ENCODE measurements at places on chromosomes 3 and 15.

- no peak for DNase-seq
These were observed 420.0 kb downstream of the ROBO2 start for GRCh38 chr3:77459926-77460325.

- peak; percentile 63 for DNase-seq
These were observed 465.3 kb upstream of the CBLB start for GRCh38 chr3:106333911-106334618.

GRCh38 chr3:124221422-124221821 is 229.5 kb upstream of the ROPN1 start:
- no peak for DNase-seq

DNA sequence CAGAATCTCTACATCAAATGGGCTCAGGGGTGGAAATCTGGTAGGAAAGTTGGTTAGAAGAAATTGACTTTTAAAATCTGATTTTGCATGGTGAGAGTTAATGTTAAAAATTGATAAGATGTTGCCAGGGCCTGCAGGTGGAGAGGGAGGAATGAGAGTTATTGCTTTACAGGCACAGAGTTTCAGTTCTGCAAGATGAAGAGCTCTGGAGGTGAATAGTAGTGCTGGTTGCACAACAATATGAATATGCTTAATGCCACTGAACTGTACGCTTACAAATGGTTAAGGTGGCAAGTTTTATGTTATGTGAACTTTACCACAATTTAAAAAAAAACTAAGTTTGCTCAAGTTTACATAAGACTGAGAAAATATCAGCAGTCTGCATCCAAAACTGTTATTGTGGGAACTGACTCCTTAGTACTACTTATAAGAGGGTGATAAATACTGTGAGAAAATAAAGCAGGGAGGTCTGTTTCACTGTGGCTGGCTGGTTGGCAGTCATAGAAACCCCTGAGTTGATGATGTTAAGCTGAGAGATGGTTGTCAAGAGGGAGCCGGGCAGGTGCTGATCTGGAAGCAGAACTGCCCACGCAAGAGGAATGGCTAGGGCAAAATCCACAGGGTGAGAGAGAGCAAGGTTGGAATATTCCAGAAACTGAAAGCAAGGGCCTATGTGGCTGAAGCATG is 144.9 kb downstream of the EDEM1 start:
- no peak for DNase-seq

DNA sequence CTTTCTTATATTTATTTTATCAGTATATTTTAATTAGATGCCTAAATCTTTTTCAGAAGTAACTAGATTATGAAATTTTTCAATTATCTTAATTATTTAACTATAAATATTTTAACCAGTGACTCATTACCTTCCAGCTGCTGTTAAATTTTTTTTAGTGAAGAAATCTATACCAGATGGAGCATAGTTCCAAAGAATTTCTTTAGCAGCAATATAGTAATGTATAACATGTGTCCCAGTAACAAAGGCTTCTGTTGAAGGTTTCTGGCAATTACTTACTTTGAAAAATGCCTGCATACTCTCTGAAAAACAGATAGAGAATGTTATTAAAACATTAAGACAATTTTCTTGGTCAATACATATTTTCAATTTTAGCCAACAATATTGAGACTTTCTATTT is 45.1 kb upstream of the CP start:
- no peak for DNase-seq

DNA sequence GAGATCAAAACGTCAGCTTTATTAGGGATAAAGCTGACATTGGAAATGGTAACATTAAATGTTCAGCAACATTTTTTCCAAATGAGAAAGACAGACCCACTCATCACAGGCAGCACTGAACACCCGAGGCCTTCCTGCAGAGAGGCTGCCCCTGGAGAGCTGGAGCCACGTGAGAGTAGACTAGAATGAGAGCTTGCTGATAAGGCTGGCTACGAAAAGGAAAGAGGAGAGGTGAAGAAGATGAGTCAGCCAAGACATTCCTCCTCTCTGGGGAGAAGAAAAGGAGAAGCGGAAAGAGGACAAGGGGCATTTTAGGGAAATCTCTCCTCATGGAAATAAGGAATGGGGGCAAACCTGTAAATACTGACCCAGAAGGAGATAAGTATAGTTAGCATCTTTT is 7.3 kb downstream of the CYP19A1 start:
- no peak for DNase-seq

DNA sequence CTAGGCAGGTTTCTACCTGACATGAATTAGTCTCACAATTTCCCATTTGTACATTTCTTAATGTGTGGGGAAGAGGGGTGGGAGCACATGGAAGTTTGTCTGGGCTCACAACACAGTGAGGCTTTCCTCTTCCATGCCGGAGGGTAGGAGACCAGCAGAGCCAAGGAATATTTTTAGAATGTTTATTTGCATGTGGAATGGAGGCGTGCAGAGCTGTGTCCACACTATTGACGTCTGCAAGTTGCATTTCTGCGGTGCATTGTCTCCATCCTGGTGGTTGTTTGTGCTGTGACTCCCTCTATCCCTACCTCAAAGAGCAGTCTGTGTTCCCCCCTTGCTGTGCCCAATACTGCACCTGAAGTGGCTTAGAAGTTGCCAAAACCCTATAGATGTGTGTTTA is 103.1 kb upstream of the LRTM1 start:
- DNase-seq, result no peak

- DNase-seq, result no peak
These were observed 116.1 kb upstream of the SLC7A14 start for GRCh38 chr3:170701696-170702678.

- DNase-seq, result no peak
These were observed 292.0 kb upstream of the CCDC54 start for GRCh38 chr3:107085261-107085660.

- no peak for DNase-seq
These were observed 549.0 kb downstream of the IGSF11 start for GRCh38 chr3:118485693-118486092.

DNA sequence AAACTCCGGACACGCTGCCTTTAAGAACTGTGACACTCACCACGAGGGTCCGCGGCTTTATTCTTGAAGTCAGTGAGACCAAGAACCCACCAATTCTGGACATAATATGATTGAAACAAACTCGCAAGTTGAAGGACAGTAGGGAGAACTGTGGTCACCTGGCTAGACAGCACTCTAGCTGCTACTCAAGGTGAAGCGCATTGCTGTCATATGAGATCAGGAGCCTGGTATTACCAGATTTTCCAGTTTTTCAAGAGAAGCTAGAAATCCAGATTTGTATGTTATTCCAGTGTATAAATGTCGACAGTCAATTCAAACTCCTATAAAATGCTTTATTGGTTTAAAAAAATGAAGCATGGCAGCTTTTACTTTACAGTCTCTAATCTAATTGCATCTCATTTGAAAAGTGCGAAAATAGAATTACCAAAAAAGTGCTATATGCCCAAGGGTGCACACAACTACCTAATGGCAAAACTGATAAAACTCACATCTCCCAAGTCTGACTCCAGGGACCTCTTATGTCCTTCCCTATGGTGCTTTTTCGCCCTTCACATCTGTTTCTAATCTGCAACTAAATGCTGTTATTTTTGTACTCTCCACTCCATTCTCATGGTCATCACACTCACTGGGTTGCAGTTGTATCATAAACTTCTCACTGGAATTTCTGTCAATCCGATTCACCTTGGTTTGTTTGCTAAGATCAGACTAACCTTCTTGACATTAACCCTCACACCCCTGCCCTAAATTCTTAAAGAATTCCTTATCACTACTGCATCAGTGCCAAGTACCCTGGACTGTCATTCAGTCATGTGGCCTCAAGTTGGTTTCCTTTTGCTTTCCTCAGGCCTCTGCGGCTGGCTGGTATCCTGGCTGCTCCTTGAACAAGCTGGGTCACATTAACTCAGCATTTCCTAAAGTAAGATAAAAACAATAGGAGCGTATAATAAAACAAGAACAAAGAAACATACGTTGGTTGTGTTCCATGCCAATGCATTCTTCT is 31.5 kb upstream of the ARHGEF26 start:
- DNase-seq, result no peak

- no peak for DNase-seq
These were observed 54.1 kb upstream of the TIPARP start for GRCh38 chr3:156620260-156620659.

GRCh38 chr3:73546961-73547360 is 77.8 kb downstream of the PDZRN3 start:
- no peak for DNase-seq

GRCh38 chr3:122000936-122001605 is 21.0 kb downstream of the ILDR1 start:
- no peak for DNase-seq

DNA sequence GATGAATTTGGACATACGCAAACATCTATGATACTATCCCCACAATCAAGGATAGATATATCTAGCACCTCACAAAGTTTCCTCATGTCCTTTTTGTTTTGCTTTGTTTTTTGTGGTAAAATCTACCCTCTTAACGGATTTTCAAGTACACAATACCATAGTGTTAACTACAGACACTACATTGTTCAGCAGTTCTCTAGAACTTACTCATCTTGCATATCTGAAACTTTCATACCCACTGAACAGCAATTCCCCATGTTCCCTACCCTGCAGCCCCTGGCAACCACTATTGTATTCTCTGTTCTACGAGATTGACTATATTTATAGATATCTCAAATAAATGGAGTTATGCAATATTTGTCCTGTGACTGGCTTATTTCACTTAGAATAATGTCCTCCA is 58.1 kb upstream of the TJP1 start:
- no peak for DNase-seq

GRCh38 chr3:147415286-147415685 is 6.1 kb downstream of the ZIC1 start:
- no peak for DNase-seq

- no peak for DNase-seq
These were observed 195.9 kb downstream of the FOXP1 start for GRCh38 chr3:71387586-71387985.

- no peak for DNase-seq
These were observed 18.1 kb downstream of the NBEAL2 start for GRCh38 chr3:46997453-46998091.

DNA sequence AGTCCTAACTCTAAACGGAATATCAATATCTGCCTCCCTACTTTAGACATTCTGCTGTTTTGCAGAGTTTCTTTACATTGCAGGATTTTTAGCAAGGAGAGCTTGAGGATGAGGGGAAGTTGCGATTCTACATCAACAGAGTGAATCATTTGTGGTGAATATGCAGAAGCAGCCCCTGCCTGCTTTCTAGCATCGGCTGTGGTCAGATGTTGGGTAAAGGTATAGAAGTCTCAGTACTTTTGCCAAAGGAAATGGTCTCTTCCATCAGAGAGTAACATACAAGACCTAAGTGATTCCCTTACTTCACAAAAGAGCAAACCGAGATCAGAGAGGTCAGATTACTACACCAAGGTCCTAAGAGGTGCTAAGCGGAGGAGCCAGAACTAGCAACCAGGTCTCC is 15.2 kb downstream of the ST3GAL6 start:
- DNase-seq, result no peak

GRCh38 chr3:15010664-15011063 is 54.5 kb downstream of the MRPS25 start:
- no peak for DNase-seq

GRCh38 chr15:25431836-25432561 is 6.8 kb downstream of the UBE3A start:
- DNase-seq, result no peak

GRCh38 chr3:124217542-124217941 is 225.6 kb upstream of the ROPN1 start:
- DNase-seq, result no peak

DNA sequence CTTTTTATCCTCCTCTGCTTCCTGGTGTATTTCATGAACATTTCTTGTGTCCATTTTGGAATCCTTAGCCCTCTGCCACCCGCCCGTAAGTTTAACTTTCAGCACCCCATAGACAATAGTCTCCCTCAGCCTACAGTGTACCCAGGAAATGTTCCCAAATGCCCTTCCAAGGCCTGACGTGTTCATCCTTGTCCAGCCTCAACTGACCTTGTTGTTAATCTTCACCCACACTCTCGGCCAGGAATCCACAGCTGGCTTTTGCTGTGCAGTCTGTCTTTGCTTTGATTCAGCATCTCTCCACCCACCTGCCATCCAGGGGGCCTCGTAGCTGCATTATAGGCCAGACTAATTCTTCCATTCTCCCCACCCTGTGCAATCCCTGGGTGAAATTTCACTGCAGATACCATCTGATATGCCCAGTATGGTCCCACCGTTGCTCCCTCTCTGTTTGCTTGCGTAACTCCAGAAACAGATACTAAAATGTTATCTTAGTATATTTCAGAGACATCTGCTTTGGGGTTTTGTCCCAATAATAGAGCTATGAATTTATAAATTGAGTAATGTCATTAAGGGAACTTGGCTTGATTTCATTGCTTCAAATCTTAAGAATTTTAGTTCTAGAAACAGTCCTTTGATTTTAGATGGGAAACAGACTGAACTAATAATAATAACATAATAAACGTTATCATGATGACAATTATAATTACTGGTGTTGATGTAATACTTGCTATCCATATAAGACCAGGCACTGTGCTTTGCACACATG is 16.6 kb downstream of the GUCA1C start:
- no peak for DNase-seq

Measured in CD4-positive, alpha-beta T cell treated with Interleukin-2 at 100 ng/mL for 4 hours (primary cell).